GM12864 (cell line): ENCODE measurements at places on chromosomes 11 and 22.
A peak's percentile ranks its signal among the peaks of the same experiment; 100 is the strongest.

- peak; percentile 43 for DNase-seq
These were observed 32.6 kb downstream of the PRCP start for GRCh38 chr11:82867495-82868082.

GRCh38 chr11:118008271-118008911, 22.2 kb downstream of the IL10RA start:
- no peak for DNase-seq

DNA sequence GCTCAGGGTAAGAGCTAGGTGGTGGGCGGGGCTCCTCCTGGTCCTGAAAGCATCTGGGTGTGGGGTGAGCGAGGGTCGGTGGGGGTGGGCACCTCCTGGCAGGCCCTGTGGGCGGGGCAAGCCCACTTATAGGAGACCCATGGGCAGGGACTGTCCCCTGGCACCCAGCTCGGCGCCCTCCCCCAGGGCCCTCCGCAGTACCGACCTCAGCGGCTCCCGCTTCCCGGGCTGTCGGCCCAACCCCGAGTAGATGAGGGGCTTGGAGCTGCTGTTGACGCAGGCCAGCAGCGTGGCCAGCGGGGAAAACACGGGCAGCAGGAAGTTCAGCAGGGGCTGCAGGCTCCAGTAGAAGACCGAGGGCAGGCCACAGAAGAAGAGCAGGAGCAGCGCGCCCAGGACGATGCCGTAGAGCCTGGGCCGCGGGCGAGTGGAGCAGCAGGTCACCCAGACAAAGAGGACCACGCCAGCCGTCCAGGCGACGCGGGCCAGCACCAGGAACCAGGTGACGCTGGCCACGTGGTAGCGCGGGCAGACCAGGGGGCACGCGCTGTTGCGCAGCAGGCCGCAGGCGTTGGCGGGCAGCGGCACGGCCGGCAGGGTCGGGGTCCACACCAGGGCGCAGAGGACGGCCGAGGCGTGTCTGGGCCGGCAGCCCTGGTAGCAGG, 663 bp downstream of the MRGPRG start:
- no peak for DNase-seq

DNA sequence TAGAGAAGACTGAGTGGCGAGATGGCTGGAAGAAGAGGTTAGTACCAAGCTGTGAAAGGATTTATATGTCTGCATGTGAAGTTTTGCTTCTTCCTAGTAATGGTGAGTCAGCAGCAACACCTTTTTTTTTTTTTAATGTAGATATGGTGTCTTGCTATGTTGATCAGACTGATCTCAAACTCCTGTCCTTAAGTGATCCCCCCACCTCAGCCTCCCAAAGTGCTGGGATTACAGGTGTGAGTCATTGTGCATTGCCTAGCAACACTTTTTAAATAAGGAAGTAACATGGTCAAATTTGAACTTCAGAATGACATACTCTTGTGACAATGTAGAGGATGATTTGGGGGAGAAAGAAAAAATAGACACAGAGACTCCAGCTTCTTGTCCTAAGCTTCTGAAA, 6.5 kb upstream of the CSTPP1 start:
- DNase-seq: no peak

- DNase-seq: no peak
These were observed 3.8 kb downstream of the MOB2 start for GRCh38 chr11:1482581-1483444.

DNA sequence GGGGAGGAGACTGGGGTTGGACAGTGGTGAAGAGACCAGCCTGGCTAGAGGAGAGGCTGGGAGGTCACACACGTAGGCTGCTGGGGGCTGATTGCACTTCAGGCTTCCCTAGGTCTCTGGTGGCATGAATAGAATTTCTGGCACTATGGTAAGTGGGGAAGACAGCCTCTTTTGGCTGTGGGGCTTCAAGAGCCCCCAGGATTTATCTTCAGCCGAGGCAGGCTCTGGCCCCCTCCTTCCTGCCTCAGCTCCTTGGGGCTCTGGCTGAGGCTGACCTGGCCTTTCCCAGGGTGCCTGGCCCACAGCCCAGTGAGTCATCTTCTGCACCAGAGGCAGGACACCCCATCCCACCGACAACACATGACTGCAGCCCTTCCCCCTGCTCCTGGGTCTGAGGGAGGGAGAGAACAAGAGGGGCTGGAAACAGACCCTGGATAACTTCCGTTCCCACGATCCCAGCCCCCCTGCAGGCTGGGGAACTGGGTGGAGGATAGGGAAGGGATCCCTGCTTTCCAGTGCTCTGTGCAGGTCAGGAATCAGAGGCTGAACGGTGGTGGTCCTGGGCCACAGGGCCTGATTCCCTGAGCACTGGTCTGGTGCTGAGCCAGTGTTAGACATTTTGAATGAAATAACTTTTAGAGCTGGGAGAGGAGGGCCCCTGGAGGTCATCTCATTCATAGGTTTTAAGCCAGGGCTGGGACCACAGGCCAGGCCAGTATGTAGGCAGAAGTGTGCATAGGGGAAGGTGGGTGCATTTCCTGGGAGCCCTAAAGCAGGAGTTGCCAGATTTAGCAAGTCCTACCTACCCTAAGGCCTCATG, 26.5 kb downstream of the ARHGEF17 start:
- DNase-seq: no peak

DNA sequence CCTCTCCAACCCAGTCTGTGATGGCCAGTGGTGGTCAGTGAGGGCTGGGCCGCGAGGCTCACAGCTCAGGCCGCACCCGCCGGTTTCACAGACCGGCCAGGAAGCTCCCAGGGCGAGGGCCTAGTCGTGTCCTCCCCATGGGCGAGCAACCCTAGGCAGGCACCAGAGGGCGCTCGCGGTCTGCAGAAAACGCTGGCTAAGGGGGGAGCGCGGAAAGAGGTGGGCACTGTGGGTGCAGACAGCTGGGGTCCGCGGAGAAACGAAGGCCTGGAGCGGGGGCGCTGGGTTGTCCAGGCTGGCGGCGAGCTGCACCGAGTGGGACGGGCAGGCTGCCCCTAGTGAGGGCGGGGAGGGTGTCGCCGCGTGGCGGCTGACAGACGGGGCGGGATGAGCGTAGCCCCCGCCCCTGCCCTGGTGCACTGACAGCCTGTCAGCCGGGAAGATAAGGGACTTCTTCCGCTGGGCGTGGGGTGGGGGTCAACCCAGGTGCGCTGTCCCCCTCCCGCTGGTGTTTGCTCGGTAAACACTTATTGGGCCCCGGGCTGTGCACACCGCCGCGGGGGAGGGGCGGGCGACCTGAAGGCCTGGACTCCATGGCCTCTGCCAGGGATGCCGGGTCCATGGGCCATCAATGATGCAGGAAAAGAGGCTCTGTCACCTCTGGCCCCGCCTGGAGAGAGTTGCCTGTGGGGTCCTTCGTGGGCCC, 7.5 kb downstream of the GP1BB start:
- DNase-seq: no peak

- no peak for DNase-seq
These were observed 132.1 kb downstream of the DSCAML1 start for GRCh38 chr11:117664897-117665296.

- no peak for DNase-seq
These were observed 23.2 kb downstream of the MED15 start for GRCh38 chr22:20530368-20531153.

DNA sequence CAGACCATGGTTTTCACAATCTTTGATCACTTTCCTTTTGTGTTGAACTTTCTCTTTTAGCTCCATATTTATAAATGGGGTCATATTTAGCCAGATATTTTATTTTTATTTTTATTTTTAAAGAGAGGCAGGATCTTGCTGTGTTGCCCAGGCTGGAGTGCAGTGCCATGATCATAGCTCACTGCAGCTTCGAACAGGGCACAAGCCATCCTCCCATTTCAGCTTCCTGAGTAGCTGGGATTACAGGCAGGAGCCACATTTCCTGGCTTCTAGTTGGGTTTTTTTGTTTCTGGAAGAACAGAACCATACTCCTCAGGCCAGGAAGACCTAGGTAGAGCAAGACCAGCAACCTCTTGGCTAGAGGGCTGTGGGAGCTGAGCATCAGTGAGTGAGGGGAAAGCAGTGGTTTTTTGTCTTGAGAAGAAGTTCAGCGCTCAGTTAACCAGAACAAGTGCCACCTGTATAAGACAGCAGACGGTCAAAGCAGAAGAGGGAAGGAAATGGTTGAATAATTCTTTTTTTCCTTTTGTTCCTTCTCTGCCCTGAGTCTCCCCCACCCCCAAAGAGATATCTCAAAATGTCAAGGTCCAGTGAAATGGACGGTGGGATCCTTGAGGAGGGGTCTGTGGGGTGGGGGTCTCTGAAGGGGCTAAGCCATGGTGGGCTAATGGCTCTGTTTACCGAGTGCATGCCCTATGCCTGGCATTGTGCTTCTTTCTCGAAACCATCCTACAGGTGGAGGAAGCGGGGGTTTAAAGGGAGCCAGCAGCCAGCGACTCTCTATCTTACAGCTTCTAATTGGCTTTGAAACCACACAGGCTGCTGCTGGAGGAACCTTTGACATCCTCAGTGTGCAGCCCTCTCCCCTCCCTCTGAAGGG, 63.0 kb downstream of the PTPRJ start:
- DNase-seq: no peak

- DNase-seq: no peak
These were observed 55.2 kb downstream of the ST3GAL4 start for GRCh38 chr11:126410649-126411048.

DNA sequence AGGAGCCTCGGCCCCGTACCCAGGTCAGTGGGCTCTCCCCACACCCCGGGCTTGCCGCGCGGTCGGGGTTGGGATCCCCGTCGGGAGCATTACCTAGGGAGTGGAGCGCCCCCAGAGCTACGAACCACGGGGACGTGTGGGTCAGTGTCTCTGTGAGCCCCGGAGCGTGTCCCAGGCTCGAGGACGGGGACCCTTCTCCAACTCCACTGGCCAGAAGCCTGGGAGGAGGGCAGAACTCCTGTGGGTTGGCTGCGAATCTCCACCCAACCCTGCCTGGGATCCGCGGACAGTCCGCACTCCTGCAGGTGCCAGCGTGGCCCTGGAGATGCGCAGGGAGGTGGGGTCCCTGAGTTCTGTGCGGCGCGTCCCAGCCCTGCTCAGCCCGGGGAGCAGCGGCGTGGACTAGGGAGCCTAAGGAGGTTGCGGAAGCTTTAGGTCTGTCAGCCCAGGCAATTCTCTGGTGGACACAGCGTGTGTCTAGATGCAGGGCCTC, 346 bp downstream of the PPFIBP2 start:
- DNase-seq: no peak

DNA sequence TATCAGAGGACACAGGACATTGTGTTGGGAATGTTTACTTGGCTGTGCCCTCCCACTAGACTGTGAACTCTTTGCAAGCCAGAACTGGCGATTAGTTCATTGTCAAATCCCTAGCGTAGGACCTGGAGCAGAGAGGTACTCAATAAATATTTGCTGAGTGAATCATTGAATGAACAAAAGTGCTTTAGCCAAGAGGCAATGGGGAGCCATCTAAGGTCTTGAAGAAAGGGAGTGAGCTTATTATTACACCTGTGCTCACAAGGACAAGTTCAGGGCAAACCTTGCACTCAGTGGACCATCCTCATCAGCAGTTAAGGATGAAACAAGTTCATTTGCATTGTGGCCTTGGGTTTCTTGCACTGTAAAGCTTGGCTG, 1.1 kb upstream of the RASSF10 start:
- DNase-seq: no peak

GRCh38 chr11:23688835-23689234, 808.0 kb upstream of the LUZP2 start:
- no peak for DNase-seq

DNA sequence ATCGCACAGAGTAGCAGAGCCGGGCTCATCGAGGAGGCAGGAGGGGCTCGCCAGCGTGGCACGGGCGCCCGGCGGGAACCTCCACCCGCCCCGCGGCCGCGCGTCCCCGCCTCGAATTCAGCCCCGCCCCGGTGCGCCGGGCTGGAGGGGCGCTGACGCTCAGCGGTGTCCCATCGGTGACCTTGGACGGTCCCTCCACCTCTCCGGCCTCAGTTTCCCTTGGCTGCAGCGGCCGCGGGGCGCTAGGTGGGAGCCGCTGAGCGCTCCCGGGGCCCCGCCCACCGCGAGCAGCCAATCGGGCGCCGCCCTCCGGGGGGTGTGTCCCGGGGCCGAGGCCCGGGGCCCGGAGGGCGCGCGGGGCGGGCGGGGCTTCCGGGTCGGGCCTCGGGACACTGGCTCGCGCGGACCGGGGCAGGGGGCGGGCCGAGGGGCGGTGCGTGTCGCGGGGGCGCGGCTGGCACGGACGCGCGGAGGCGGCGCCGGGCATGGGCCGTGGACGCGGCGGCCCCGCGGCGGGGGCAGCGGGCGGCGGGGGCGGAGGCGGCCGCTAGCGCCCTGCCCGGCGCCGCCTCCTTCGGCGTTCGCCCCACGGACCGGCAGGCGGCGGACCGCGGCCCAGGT, at the start of gene PPARA:
TSS of gene PPARA (plus strand) at position 493 of the 621 bp plus-strand sequence. CDS start 47,858 bp downstream, outside the sequence.
- no peak for DNase-seq

- DNase-seq: no peak
These were observed 75.3 kb upstream of the CREB3L1 start for GRCh38 chr11:46202149-46202548.

- DNase-seq: no peak
These were observed 9.2 kb upstream of the ALX4 start for GRCh38 chr11:44319170-44319551.

DNA sequence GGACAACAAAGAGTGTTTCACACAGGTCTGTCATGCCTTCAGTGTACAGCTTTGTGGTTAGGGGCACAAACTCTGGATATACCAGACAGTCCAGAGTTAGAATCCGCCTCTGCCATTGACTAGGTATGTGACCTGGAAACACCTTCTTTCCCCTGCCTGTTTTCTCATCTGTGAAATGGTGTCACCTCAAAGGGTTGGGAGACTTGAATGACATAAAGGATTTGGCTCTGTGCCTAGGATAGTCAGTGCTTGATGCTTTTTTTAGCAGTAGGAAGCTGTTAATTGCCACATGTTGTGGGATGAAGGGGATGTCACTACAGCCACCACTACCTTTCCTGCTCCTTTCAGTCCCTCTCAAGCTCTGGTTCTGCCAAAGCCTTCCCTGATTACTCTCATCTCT, 17.4 kb upstream of the LRRC55 start:
- no peak for DNase-seq

DNA sequence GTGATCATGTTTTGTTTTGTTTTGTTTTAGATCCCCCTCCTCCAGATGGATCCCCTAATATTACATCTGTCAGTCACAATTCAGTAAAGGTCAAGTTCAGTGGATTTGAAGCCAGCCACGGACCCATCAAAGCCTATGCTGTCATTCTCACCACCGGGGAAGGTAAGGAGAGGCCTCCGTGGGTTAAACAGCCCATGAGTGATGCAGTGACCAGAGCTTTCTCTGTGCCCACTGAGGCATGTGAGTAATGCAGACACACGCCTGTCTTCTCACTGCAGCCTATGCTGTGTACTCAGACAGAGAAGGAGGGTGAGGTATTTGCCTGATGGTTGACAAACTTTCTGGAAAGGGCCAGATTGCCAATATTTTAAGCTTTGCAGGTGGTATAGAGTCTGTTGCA, 73.7 kb upstream of the OR4B1 start:
- no peak for DNase-seq
